Right cardiac atrium (tissue), 5 donors: ENCODE measurements at places on chromosomes 5 and 9. TPM values are rescaled to one million over a fixed set of nuclear protein-coding genes. Genes with fewer than 3 reads are reported as not detected.

DNA sequence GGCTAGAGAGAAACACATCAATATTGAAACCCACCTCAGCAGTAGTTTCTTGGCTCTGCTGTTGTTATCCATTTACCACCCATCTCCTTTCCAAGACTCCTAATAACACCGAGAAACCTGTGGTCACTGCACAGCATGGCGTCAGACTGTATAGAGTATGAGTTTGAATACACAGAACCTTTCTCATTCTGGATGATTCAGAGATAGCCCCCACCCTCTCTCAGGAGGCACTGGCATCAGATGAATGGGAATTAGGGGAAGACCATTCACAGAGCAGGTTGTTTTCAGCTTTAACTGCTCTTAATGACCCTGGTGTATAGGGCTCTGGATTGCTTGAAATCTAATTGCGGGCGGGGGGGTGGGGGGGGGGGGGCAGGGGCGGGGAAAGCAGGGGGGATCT is 86.7 kb downstream of the GPR21 start:
- DNase-seq: no peak

DNA sequence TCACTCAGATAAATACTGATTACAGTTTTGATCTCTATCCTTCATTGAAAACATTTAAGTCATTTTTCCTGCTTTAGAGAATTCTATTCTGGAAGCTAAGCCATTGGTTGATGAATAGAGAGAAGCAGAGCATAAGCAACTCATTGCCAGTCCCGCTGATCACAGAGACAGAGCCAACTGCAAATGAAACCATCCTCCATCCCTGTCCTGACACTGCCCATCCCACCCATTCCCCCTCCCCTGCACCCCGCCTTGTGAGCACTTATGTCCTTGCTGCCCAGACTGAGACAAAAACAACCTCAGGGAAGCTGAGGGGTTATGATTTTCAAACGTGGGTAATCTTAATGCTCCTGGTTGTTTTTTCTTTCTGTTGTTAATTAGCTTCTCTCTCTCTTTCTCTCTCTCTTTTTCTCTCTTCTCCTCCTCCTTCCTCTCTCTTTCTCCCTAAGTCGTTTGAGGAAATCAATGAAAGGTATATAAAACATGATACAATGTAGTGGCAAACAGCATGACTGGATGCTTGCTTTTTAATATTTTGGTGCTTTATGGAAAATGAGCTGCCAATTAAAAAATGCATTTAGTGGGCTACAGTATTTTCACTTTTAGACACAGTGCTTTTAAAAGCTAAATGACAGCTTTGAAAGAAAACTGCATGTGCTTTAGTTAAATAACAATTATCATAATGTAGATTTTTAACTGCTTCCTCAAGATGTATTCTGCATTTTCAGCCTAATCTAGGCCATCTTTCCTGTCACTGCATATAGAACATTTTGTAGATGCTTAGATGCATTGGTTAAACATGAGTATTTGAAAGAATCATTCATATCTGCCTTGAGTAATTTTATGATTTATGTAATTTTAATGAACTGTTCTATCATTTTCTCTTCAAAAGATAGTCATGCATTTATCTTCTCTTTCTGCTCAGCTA is 57.3 kb downstream of the CMYA5 start:
- DNase-seq: no peak

DNA sequence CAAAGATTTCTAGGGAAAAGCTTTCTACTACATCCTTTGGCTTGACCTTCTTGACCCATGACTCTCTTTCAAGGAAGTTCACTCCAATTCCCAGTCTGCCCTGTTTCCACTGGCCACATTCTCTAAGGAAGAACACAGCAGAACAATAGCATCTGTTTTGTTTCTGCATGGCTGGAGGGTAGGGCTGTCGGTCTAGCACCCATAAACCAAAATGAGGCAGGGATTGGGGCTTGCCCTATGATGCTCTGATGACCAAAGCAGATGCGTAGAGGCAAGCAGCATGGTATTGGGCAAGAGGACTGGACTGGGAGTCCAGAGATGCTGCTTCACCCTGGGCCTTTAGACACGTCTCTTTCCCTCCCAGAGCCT is 24.1 kb downstream of the GOLGA2 start:
- no peak for DNase-seq

- no peak for DNase-seq
These were observed 178.7 kb upstream of the NR3C1 start for GRCh38 chr5:143582176-143582575.

- no peak for DNase-seq
These were observed 6.7 kb upstream of the LCN1 start for GRCh38 chr9:135514342-135515082.

PSAT1 gene
- total RNA-seq: 1.3 TPM

DNA sequence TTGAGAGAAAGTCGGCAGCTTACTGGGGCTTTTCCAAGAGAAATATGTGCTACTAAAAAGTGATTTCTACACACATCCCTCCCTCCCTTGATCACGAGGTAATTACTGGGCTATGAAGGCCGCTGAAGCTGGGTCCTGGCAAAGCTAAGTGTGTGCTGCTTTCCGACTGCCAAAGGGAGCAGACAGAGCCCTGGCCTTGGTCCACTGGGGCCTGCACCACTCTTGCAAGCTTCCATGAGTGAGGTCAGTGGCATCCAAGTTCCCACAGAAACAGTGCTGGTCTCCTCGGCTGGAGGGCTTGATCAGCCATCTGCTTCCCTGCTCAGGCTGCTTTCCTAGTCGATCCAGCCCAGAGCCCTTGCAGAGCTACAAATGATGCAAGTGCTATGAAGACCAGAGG is 154.8 kb upstream of the LHFPL2 start:
- peak; percentile 96 for DNase-seq

MARCOL gene
- total RNA-seq: not detected

DNA sequence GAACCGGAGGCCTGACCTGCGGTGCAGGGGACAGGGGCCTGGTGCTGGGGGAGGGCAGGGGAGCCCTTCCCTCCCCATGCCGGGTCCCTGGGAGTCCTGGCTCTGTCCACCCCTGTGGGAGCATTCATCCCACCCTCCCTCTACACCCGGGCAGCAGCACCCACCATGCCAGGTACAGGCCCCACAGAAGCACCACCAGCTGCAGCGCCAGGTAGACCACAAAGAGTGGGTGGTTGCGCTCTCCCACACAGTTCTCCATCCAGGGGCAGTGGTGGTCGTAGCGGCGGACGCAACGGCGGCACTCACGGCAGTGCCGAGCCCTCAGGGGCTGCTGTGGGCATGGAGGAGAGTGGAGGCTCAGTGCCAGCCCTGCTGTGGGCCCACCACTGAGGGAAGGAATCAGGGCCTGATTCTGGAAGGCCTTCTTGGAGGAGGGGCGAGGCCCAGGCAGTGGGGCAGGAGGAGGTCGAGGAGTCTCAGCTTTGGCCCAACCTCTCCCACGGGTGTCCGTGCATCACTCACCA is 2.4 kb downstream of the ZDHHC12 start:
- no peak for DNase-seq

- no peak for DNase-seq
These were observed 138.1 kb downstream of the NXNL2 start for GRCh38 chr9:88672874-88673689.

DNA sequence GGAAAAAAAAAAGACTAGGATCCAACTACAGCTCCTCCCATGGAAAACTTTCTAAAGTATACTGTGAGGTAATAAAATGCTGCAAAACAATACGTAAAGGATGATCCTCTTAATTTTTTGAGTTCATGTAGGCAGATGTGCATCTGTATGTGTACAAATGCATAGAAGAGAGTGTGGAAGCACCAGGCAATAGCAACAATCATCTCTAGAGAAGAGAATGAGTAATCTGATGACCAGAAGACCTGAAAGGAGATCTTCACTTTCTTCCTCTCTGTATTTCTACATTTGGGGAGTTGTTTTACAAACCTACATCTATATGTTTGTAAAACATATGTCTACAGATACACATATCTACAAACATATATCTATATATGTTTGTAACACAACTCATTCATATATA is 29.3 kb upstream of the SPDL1 start:
- DNase-seq: no peak

GRCh38 chr5:174572591-174572990 is 151.8 kb upstream of the MSX2 start:
- DNase-seq: no peak

- DNase-seq: no peak
These were observed 656.2 kb upstream of the PTPRD start for GRCh38 chr9:11269036-11269435.

DNA sequence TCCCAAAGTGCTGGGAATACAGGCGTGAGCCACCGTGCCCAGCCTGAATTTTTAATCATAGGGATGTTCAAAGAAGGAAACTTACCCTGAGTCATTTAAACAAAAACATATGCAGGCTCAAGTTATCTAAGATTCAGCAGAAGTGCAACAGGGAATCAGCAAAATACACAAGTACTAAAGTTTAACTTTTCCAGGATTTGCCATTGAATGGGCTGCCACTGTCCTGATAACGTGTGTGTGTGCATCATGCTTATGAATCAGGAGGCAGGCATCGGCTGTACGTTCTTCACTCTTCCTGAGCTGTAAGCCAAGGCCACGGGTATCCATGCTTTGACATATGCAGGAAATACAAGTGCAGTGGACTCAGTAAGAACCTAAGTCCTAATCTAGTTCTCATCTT is 48.8 kb upstream of the FST start:
- no peak for DNase-seq

PAM gene
- 4,374 TPM for total RNA-seq

SHROOM1 gene
- total RNA-seq: 2.9 TPM

DNA sequence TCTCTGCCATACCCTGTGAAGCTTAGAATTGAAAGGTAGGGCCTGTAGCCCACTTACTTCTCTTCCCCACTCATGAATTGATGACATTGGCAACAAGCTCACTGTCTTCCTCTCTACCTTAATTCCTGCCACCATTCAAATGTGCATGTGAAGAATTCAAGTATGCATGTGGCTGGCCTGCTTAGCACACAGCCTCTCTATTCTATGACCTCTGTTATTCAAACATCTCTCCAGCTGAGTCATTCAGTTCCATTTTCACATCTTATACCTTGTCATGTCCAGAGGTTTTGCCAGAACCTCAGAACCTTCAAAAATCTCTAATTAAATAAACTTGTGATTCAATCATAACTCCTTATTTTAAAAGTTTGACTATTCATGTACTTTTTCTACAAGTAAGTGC is 114.7 kb upstream of the MAN2A1 start:
- DNase-seq: no peak

F12 gene
- 0.17 TPM for total RNA-seq

SCGB3A2 gene
- 0.95 TPM for total RNA-seq

DMRT3 gene
- total RNA-seq: not detected

CHMP5 gene
- 56.1 TPM for total RNA-seq

DNA sequence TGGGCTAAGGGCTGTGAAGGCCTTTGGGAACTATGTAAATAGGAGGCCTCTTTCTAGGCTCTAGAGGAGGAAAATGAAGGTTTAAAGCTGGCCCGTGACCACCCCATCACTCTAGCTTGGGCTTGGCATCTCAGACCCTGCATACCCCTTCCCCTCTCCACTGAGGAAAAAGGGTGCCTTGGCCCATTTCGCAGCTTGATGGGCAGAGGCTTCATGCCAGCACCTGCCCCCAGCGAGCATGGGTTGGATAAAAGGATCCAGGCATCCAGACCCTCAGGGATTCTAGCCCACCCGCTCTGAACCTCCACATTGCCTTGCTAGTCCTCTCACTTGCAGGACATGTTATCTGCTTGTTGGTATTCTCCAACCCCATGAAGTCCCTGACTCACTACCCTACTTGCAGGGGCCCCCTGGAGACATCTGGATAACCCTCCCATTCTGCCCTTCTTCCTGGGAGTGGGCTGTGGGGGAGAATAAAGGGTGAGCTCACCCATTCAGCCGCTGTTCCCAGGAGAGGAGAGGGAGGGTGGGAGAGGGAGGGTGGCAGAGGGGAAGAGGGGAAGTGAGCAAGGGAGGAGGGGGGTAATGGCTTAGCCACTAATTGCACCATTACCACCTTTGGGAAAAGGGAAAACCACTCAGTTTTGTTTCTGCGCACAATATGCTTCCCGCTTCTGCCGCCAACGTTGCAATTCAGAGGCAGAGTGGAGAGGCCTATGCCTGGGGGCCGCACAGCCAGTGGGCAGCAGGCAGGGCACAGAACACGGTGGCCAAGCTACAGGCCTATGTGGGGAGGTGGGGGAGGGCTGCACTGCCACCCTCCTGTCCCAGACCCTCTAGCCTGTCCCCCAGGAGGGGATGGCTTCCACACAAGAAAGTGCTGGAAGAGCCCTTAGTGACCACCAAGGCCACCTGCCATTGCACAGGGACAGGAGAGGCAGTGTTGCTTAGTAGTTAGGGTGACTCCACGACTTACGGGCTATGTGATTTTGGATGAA is 2.1 kb upstream of the CAMK2A start:
- DNase-seq: peak; percentile 17

GRCh38 chr9:106753155-106753671 is 109.8 kb upstream of the ZNF462 start:
- DNase-seq: no peak

SLC46A2 gene
- total RNA-seq: not detected
